ENCODE measurements at places on chromosomes 4 and X.

DNA sequence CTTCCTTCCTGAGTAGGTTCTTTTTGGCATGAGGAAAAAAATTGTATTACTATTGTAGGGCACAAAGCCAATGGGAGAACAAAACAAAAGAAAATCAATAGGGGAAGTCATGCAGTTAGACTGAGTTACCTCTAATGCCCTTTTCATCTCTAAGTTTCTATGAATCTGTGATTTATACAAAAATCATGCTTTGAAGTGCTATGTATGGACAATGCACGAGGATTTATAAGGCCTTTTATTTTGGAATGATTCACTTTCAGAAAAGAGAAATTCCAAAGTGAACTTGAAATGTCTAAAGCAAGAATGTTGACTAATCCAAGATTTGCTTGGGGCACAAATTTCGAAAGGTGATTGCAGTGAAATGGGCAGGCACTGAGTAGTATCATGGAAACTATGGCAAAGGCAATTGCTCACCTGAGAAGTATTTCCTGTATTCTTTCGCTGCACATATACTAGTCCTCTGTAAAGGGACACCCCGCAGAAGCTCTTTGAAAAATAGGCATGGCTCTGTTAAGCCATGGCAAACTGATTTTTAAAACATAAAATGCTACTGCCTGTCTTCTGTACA, 52.8 kb downstream of the ADGRG4 start:
- no peak for DNase-seq

DNA sequence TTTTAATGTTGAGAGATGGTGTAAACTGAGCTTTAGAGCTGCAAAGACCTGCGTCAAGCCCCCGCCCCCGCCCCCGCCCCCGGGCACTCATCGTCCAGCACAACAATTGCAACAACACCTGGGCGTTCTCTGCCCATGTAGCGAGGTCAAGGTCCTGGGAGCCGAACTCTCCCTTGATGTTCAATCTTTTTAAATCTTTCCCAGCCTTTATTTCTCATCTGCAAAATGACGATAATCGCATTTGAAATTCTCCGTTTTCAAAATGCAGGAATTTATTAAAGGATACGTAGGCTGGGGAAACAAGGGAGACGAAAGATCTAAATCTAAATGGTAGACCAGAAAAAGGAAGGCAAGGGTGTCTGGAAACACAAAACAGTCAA, 648 bp upstream of the MSMO1 start:
- peak; percentile 28 for DNase-seq

DNA sequence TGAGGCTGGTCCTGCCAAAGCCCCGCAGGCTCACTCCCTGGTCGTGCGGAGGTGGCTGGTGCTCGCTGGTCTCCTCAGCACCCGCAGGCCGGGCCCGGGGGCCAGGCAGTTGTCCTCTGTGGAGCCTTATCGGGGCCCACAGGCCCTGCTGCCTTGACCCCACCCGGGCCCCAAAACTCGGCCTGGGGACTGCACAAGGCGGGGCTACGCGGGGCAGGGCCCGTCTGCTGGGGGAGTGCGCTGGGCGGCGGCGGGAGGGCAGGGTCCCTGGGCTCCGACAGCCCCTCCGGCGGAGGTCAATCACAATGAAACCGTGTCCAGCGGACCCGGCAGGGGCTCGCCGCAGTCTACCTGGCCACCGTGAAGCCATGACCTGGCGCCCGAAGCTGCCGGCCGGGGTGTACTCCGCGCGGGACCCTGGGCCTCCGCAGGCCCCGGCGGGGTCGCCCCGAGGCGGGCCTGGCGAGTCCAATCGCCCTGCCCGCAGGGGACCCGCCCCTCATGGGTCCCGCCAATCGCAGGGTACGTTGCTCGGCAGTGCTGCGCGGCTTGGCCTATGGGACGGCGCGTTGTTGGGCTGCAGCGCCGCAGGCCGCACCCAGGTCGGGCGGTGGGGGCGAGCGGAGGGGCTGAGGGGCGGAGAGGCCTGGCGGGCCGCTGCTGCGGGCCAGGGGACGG, at the start of gene ADD1:
Gene ADD1, plus strand, starts transcription at position 582 of the 678 bp plus-strand sequence. CDS start 32,072 bp downstream, outside the sequence.
- DNase-seq: peak; percentile 72

DNA sequence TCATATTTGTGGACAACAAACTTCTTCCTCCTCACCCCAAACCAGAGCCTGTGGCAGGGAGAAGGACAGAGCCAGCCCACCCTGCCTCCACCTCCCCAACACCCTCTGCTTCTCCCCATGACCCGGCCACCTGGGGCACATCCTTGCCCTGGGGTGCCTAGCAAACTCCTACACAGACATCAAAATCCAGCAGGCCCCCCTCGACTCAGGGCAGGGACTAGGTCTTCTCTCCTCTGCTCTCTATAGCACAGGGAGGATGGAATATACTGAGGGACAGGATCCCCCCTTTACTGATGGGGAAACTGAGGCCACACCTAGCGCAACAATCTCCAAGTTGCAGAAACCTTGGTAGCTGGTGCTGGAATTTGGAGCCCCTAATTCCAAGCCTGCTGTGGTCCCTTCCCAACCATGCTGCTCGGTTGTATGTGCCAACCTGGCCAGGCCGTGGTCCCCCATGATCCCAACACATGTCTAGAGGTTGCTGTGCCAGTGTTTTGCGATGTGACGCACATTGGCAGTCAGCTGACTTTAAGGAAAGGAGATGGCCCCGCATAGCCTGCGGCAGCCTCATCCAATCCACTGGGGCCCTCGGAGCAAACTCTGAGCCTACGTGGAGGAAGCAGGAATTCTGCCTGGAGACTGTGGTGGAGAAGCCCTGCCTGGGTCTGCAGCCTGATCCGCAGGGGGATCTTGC, 53.9 kb upstream of the ADRA2C start:
- DNase-seq: no peak

DNA sequence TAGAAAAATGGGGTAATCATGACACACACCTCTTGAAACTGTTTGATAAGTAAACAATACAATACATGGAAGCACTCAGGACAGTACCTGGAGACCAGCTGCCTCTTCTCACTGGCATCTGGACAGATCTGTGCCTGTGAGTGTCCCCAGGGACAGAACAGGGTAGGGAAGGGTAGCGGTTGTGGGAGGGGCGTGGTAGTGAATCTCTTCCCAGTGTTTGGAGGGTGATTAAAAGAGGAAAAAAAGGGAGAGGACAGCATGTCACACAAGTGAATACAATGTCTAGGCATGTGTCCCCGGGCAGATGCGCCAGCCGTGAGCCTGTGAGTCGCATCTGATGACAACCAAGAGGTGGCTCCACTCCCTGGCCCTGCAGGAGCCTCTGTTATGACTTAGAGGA, 138.8 kb upstream of the MSX1 start:
- peak; percentile 1 for DNase-seq

DNA sequence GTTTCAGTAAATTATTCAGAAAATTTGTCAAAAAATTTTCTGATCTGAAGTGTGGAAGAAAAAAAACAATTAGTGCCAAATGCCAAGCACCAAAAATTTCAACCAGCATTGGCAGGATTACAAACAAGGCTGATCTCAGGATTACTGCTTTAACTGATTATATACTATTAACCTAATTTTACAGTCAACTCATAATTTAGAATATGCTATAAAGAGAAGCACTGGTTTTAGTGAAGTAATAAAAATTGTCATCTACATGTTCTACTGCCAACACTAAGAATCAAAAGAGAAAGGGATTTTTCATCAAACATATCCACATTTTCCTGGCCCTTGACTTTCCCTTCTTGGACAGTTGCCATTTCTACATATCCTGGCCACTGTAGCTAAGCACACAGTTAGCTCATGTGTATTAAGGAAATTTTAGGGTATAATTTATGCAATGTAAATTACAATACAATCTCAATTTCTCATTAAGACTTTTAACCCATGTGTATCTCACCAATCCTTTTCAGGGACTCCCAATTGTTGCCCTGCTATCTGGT, 33.8 kb downstream of the THOC2 start:
- DNase-seq: no peak

DNA sequence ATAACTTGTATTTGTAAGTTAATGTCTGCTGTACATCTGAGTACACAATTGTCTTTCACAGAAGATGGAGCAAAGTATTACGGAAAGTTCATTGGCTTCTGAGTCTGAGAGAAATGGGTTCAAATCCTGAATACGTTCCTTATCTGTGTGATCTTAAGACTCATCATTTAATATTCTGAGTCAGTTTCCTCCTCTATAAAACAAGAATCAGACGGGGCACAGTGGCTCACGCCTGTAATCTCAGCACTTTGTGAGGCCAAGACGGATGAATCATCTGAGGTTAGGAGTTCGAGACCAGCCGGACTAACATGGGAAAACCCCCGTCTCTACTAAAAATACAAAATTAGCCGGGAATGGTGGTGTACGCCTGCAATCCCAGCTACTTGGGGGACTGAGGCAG, 57.8 kb downstream of the APBB2 start:
- no peak for DNase-seq

GRCh38 chrX:119729408-119730201, 28.8 kb upstream of the SOWAHD start:
- DNase-seq: peak; percentile 44
